ENCODE measurements at places on chromosomes 3 and 15.

- H3K4me3 ChIP-seq, result no peak overlapping the region
- peaks cover 28% of the 10 kb centered on the region for H3K36me3 ChIP-seq
- H3K27ac ChIP-seq, result no peak overlapping the region
- H3K4me1 ChIP-seq, result no peaks in the 10 kb centered on the region
Observed at GRCh38 chr3:179369621-179370020, 22.1 kb downstream of the MFN1 start.

GRCh38 chr3:182450942-182451787, 342.1 kb upstream of the ATP11B start:
- no peak overlapping the region for H3K27ac ChIP-seq
- no peaks in the 10 kb centered on the region for H3K27me3 ChIP-seq
- H3K4me3 ChIP-seq, result no peak overlapping the region
- DNase-seq, result no peak

- DNase-seq, result no peak
- H3K4me1 ChIP-seq, result no peaks in the 10 kb centered on the region
- no peak overlapping the region for H3K4me3 ChIP-seq
- no peak overlapping the region for H3K27ac ChIP-seq
- no peaks in the 10 kb centered on the region for H3K27me3 ChIP-seq
- no peaks in the 10 kb centered on the region for H3K36me3 ChIP-seq
Observed at GRCh38 chr3:114327665-114328064, 33.8 kb downstream of the TIGIT start.

DNA sequence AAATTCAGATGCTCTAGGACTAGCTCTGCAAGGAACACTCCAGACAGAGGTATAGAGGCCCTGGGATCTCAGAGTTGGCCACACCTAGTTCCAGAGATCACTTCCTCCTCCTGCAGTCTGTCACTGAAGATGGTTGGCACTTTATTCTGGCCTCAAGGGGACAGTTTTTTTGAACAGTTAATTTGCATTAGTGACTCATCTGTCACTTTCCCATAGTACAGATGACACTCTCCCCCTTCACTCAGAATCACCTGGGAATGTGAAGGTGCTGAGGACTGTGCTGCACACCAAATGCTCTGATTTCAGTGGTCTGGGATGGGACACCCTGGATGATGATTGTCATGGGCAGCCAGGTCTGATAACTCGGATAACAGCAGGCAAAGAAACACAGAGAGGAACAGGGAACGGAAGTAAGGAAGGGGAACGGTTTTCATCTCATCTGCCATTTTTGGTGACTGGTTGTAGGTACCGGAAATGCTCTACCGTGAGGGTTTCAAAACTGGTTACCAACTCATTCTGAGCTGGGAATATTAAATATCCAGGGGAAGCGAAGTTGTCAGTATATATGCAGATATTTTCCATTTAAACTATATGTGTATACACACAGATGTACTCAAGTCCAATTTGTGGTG, 232.5 kb upstream of the ST8SIA2 start:
- H3K27ac ChIP-seq, result no peak overlapping the region
- H3K4me3 ChIP-seq, result no peak overlapping the region
- no peak for DNase-seq

Data from thyroid gland (tissue), 4 donors.